Lung (tissue), 17 donors: ENCODE measurements at places on chromosomes 5 and 9. TPM values are rescaled to one million over a fixed set of nuclear protein-coding genes. Genes with fewer than 3 reads are reported as not detected.

ALAD gene
- total RNA-seq, result 41.3 TPM

DNA sequence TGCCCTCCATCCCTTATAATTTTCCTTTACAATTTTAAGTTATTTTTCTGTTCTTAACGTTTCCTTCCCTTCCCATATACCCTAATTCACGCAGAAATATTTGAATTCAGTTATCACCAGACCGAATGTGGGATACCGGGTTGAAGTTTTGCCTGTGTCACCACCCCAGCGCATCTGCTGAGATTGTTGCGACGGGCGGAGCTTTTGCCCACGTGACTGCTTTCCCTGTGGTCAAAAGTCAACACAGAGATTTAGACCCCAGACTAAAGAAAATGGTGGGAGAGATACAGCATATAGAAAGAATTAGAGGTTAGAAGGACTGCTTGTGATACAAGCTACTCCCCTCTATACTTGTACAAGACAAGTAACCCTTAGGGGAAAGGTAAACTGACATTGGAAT is 326.4 kb upstream of the CTNND2 start:
- DNase-seq, result no peak

- DNase-seq, result peak; percentile 6
Measured at GRCh38 chr5:148687427-148687826, 33.1 kb upstream of the HTR4 start.

ADAMTS13 gene
- total RNA-seq, result 4.1 TPM

DNA sequence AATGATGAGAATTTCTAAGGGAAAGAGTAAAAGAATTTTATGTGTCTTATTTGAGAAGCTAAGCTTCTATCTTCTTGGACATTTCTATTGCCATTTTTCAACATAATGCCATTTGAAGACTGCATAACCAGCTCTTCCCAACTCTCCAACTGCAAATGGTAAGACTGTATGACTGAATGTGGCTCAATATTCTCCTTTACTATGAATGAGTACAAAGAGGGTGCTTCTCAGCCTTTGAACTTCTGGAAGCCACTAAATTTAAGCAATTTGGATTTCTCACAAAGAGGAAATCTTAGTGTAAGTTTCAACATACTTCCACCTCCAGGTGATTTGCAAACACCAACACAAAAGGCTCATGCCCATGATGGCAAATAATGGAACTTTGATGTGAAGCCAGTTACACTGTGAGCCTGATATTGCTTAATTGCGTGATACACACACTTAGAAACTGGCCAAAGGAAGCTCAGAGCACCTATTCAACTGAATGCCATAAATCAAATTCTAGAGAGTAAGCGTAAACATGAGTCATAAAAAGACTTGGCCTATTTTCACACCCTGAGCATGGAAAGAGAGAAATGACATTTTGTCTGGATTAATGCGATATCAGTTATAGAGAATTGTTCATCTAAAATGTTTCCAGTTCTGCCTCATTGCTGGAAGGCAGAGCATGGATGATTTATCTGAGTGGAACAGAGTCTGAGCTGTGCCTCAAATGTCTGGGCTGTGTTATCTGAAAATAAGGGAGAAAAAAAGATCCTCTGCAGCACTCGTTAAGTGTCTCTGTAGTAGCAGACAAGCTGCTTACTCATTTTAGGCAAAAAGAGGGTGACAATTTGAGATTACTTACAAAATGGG is 145.3 kb downstream of the PLK2 start:
- DNase-seq, result no peak

SLC1A3 gene
- total RNA-seq, result 21.0 TPM

GRCh38 chr5:169178754-169179153 is 122.2 kb downstream of the SLIT3 start:
- no peak for DNase-seq

GRCh38 chr9:77028478-77028877 is 9.0 kb downstream of the FOXB2 start:
- DNase-seq, result no peak

C5orf46 gene
- total RNA-seq, result not detected

RPP25L gene
- 17.0 TPM for total RNA-seq

C5orf58 gene
- total RNA-seq, result not detected

WNT8A gene
- total RNA-seq, result not detected

- DNase-seq, result no peak
Measured at GRCh38 chr9:129160712-129161533, 17.1 kb downstream of the IER5L start.

DNA sequence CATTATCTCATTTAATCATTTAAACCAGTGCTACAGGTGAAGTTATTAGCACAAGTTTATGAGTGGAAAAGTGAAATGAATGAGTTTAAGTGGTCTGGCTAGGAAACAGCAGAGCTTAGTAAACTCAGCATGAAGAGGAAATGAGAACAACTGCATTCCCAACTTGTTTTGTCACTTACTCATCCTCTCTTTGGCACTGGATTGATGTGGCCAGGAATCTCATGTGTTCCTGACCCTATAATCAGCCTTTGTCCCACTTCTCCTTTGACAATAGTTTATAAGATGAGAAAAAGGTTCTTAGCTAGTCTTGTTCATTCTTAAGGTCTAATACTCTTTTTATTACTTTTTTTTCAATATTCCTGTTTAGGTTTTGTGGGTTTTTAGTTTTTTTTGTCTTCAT is 559.2 kb upstream of the TLE4 start:
- no peak for DNase-seq

DNA sequence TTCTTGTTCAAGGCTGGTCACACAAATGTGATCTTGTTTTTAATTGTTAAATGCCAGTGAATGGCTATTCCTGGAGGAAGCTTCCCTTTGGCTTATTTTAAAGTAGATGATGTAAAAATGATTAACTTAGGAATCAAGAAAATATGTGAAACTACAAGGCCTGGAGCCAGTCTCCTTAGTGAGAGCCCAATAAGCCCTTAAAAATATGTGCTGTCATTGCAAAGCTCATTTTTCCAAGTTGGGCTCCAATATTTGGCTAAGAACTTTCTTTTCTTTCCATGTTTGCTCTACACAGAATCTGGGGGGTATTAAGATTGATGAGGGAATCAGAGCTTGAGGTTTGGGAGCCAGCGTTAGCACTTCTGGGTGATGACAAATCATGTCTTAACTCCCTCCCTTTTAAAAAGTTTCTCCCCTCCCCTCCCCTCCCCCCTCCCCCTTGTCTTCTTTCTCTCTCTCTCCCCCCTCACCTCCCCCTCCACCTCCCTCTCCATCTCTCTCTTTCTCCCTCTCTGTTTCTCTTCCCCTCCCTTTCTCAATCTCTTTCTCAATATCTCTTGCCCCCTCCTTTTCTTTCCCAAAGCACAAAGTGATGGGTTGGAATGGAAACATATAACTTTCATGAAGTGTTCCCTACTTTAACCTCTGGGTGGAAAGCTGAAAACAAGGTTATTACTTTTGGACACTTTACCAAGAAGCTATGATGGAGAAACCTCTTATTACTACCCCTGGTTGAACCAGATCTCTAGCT is 86.0 kb downstream of the FBXL7 start:
- peak; percentile 38 for DNase-seq

DNA sequence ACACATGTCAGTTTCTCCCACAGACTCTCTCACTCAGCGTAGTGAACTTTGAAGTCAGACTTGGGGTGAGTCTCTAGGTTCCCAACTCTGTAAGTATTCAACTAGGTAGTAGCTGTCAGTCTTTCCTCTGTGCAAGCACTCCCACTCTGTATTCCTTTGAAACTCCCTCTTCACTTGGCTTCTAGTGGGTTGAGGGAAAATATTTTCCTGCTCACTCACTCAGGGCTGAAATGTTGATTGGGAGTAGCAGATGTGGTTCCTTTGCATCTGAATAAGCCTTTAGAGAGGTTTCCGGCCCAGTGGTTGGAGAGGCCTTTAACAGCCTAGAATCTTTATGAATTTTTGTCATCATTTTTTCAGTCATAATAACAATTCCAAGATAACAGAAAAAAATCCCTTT is 18.1 kb upstream of the ARRDC3 start:
- DNase-seq, result no peak

GRCh38 chr9:130417602-130418001 is 27.2 kb upstream of the ASS1 start:
- DNase-seq, result no peak

GRCh38 chr5:127870914-127871313 is 167.7 kb downstream of the CCDC192 start:
- peak; percentile 64 for DNase-seq

NLN gene
- 21.3 TPM for total RNA-seq

TRIM36 gene
- 6.2 TPM for total RNA-seq

GRCh38 chr5:98827161-98827560 is 53.7 kb downstream of the RGMB start:
- no peak for DNase-seq

DNA sequence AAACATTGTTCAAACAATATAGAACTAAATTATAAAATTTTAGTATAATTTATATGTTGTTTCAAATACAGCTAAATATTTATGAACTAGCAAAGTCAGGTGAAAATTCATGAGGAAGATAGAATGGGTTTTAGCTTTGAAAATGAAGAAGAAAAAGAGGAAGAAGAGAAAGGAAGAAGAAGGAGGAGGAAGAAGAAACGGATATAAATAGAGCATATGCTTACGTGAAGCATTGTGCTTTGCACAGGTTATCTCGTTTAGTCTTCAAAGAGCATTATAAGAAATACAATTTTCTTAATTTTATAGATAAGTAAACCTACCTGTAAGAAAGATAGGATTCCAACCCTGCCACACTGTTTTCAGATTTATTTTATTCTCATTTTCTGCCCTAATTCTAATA is 620.6 kb upstream of the DAB2 start:
- no peak for DNase-seq

DNA sequence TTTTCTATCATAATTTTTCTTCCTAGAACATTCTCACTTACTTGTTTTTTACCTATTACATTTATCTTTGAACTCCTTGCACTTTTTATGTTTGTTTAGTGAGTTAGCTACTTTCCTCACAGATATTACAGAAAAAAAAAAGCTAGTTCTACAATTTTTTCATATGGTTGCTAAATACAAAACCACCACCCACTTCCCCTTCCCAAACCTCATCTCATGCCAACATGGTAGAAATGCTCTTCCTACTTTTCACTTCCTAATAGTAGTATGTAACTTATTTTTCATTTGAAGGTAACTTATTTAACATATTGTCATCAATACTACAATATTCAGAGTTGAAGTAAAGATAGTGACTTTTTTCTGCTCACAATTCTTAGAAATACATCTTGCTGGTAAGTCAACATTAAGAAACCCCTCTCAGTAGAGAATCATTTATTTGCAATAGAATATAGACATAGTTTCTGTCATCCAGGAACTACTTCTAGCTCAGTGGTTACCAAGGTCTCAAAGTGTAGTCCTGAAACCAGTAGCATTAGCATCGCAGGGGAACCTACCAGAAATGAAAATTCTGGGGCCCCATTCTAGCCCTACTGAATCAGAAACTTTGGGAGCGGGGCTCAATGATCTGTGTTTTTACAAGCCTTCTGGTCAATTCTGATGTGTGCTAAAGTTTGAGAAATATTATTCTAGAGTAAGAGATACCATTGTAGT is 1124.6 kb downstream of the DTWD2 start:
- DNase-seq, result no peak

DNA sequence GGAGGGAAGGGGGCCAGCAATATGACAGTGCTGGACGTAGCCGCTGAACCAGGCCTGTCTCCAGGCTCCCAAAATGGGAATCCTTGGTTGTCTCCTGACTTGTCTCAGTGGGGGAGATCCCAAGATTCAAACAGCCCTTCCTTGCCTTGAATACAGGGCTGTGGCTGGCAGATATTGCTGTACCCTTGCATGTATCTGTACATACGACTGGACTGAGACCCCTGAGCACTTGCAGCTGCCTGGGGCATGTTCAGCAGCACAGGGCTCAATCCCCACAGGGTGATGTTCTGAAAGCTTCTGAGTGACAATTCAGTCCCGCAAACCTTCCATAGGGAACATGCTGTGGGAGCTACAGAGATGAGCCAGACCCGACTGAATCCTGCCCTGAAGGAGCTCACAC is 13.3 kb downstream of the OR13J1 start:
- no peak for DNase-seq

- no peak for DNase-seq
Measured at GRCh38 chr9:13513716-13514444, 234.4 kb upstream of the MPDZ start.

- no peak for DNase-seq
Measured at GRCh38 chr9:4760122-4760521, 19.1 kb upstream of the AK3 start.

- peak; percentile 78 for DNase-seq
Measured at GRCh38 chr9:110744715-110745384, 76.3 kb downstream of the MUSK start.

GRCh38 chr9:70479880-70480291 is 65.4 kb upstream of the KLF9 start:
- peak; percentile 37 for DNase-seq

- no peak for DNase-seq
Measured at GRCh38 chr5:86977190-86977589, 290.5 kb upstream of the RASA1 start.

DNA sequence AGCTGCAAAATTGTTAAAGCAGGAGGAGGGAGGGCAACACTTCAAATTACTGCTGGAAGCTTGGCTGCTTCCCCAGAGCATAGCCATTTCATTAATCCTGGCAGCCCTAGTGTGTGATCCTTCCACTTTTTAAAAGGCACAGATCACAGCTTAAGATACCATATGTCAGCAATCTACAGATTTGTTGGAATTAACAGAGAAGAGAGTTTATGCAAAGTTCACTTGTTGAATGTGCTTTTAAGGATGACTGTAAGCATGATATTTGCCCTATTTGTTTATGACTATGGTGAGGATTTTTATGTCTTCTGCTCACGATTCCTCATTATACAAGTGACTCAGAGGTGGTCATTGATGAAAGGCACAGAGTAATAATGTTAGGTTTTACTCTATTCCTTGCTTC is 156.0 kb upstream of the CDKN2B start:
- DNase-seq, result no peak

GRCh38 chr5:131067636-131068035 is 97.4 kb downstream of the HINT1 start:
- DNase-seq, result no peak

HMMR gene
- 1.2 TPM for total RNA-seq

- no peak for DNase-seq
Measured at GRCh38 chr5:53970475-53970874, 339.9 kb downstream of the ARL15 start.

PCDHA9 gene
- 0.49 TPM for total RNA-seq

GRCh38 chr5:145362266-145362665 is 472.9 kb downstream of the PRELID2 start:
- DNase-seq, result no peak

GRCh38 chr5:68331192-68332079 is 115.9 kb downstream of the PIK3R1 start:
- DNase-seq, result no peak

DNA sequence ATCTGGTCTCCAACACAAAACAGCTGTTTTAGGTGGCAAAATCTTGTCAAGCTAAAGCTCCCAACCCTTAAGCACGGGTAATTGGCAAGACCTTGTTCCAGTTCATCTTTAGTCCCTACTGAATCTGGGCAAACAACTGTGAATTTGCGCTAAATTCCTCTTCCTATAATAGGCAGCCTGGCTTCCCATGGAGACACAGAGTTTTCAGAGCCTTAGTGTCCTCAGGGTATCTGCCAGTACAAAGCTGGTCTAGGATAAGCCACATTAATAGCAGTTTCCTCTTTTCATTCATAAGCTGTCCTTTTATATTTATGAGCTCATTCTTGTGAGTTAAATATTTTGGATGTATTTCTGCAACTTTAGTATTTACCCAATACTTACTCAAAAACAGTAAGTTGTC is 59.5 kb downstream of the FGF10 start:
- DNase-seq, result peak; percentile 22
